Fibroblast of mammary gland (primary cell): ENCODE measurements at places on chromosomes 2 and 18.

GRCh38 chr2:290090-290722 is 2.3 kb upstream of the ALKAL2 start:
- peak; percentile 74 for DNase-seq

GRCh38 chr2:8009010-8009597 is 672.8 kb upstream of the ID2 start:
- peak; percentile 42 for DNase-seq

DNA sequence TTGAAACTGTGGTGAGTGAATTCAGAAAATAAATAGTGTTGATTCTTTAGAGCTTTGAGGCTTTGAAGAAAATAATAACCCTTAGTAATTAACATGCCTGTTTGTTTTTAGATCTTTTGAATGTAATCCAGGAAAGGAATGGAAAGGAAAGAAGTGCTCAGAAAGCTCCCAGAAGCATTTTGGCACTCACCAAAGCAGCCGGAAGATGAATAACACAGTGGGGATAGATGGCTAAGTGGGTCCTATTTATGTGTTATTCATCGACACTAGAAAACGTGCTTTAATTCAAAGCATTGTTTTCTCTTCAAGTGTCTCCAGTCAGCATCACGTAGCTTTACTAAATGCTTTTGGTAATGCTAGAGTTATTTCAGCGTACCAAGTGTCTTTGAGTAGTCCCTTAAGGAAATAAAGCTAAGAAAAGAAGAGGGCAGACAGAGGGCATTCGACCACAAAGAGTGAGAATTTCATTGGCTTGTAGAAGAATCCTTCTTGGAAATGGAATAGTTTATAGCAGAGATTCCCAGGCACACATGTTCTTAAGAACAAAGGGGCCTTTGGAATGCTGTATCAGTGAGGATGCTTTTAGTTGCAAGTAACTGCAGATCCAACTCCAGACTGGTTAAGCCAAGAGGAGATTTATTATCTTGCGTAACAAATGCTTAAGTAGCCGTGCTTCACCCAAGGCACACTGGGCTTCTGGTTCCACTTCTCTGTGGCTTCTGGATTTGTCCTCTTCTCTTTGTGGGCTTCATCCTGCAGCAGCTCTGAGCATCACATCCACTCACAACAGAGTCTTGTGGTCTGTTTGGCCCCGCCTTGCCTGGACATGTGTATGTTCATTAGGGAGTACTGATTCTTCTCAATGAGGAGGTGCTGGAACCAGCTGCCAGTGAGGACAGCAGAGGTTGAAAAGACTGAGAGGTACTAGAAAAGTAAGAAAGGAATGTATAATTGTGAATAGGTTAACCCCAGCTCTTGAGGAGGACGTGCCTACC is 63.6 kb upstream of the LTBP1 start:
- peak; percentile 11 for DNase-seq

DNA sequence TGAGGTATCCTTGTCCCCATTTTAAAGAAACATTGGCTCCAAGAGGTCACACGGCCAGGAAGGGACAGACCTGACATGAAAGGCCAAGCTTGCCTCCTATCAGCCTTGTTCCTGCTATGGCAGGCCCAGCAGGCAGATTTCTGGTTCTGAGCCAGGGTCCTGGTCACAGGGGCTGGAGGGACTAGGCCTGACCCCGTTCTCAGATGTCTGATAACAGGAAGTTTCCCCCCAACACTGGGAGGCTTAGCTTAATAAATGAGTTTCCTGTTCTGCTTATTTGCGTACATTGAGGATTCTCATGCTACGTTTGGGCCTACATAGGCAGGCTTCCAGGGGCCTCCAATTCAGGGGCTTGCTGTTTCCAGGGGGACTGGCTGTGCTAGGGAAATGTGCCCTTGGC is 107.8 kb upstream of the LTBP1 start:
- DNase-seq, result no peak

- DNase-seq, result no peak
Observed at GRCh38 chr18:7369006-7369405, 138.1 kb downstream of the LRRC30 start.

DNA sequence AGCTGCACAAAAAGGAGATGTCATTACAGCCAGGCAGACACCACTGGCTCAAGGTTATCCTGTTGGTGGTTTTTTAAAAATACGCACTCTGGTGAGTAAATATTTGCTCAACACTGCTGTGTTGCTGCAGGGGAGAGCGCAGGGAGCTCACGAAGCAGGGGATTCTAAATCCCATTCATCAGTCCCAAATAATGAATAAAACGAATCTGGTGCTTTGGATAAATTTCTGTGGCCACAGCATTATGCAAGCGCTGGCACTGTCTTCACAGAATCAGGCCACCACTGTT is 256.2 kb downstream of the HDAC4 start:
- no peak for DNase-seq

GRCh38 chr2:216340280-216340631 is 32.0 kb downstream of the MARCHF4 start:
- no peak for DNase-seq

GRCh38 chr2:231568098-231568784 is 24.4 kb upstream of the TEX44 start:
- no peak for DNase-seq

DNA sequence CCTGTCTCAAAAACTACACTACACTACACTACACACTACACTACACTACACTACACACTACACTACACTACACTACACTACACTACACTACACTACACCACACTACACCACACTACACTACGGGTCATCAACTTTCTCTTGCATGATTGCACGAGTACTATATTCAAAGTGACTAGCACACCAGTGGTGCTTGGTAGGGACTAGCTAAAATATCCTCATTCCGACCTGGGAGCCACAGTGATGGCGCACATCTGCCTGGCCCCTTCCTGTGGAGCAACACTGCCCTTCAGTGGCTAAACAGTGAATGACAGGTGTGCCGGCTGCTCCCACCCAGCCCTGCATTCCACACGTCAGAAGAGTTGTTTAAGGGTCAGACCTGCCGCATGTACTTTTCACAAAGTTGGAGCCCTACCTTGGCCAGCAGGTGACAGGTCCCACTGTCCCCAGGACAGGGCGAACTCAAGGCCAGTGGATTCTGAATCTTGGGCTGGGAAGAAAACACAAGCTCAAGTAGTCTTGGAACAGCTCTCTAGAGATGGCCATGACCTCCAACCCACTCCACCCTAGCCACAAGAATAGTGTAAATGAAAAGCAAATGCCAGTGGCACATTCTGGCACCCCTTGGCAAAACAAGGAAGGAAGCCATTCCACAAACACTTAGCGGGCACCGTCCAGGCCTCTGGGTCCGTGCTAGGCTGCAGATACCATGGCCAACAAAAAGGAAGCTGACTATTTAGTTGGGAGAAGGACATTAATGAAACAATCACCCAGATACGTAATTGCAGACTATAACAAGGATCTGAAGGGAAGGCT is 79.7 kb upstream of the MSH2 start:
- DNase-seq, result peak; percentile 67

DNA sequence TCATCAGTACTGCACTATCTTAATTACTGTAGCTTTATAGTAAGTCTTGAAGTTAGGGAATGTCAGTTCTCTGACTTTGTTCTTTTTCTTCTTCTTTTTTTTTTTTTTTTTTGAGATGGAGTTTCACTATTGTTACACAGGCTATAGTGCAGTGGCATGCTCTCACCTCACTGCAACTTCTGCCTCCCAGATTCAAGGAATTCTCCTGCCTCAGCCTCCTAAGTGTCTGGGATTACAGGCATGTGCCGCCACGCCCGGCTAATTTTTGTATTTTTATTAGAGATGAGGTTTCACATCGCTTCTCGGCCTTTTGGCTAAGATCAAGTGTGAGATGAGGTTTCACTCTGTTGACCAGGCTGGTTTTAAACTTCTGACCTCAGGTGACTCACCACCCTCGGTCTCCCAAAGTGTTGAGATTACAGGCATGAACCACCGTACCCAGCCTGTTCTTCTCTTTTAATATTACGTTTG is 41.9 kb upstream of the TANC1 start:
- peak; percentile 79 for DNase-seq

GRCh38 chr2:216607277-216607560 is 26.0 kb upstream of the IGFBP2 start:
- no peak for DNase-seq

GRCh38 chr2:96092573-96092877 is 23.8 kb downstream of the ADRA2B start:
- DNase-seq, result no peak

DNA sequence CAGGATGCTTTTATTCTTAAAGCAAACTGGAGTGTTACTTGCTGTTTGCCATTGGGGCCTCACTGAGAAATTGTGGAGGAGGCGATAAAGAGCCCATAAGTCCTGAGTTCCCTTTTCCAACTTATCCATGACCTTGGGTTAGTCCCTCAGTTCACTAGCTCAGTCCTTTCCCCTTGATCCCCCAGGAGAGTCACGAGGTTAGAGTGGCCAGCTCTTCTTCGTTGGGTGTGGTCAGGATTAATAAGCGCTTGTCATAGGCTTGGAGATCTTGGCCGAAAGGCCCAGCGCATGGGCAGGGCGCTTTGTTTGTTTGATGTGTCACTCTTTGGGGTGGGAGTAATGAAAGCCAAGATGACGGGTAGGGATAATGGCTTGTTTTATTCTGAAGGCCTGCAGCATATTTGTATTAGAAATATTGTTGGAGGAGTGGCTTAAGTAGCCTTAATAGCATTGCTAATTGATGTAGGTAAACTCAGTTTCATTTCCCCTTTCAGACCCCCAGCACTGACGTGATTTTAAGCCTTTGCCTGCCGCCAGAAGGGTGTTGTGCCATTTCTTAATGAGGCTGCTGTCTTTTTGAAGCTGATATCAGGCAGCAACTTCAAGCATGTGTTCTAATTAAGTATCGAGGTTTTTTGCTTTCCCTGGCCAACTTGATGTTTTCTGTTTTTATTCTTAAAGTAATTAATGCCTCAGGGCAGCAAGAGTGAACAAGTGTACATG is 15.7 kb downstream of the GRHL1 start:
- DNase-seq, result peak; percentile 54

DNA sequence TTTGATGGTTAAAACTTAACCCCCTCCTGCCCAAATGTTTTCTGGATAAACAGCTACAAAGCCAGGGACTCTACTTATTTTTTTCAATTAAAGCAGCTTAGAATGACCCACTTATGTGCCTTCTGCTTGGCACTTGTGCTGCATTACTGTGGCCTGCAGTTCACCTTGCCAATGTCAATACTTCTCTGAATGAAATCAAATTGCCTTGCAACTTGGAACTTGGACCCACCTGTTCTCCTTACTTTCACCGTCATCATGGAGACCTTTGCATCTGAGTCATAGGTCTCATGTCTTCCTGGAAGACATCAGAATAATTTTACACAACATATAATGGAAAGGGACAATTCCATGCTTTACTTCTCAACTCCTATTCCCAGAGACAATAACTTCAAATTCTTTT is 92.1 kb upstream of the FHL2 start:
- no peak for DNase-seq

DNA sequence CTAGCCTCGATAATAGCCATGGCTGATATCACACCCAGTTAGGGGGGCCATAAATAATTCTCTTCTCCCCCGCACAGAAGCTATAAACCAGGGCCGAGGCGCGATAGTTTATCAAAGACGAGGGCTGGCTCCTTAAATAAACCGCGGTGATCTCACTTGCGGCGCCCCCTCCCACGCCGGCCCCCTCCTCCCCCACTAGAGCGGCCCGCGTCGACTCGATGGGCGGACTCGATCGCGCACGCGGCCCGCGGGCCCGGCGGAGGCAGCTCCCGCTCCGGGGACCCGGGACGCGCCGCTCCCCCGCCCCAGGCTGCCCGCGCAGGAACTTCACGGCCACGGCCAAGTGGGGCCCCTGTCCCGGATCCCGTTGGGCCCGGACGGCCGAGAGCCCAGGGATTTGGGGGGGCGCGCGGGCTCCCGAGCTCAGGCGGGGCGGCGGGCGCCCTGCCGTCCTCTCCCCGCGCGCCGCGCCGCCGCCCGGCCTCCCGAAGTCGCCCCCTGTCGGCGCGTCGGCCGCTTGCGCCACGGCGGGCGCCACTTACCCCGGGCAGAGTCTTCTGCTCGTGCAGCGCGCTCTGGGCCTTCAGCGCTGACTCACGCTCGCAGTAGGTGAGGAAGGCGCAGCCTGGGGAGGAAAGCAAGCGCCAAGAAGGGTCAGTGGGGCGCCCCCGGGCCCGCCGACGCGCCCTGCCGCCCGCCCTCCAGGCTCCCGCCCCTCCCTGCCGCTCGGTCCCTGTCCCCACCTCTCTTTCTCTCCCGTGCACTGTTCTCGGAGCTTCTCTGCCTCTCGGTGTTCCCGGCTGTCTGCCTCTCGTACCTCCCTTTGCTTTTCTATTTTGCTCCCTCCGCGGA is 80.4 kb downstream of the CELF4 start:
- DNase-seq, result peak; percentile 14

DNA sequence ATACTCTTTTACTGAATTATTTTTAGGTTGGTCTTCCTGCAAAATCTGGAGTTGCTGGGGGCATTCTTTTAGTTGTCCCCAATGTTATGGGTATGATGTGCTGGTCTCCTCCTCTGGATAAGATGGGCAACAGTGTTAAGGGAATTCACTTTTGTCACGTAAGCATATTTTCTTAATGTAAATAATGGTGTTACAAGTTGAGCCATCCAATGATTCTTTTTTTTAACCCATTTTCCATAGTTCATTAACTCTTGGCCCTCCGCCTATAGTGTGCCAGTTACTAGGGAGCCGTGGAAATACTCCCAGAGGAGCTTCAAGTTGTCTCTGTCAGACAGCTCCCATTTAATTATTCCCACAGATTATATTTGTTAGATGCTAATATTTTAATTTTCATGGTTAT is 49.8 kb downstream of the GLS start:
- no peak for DNase-seq

DNA sequence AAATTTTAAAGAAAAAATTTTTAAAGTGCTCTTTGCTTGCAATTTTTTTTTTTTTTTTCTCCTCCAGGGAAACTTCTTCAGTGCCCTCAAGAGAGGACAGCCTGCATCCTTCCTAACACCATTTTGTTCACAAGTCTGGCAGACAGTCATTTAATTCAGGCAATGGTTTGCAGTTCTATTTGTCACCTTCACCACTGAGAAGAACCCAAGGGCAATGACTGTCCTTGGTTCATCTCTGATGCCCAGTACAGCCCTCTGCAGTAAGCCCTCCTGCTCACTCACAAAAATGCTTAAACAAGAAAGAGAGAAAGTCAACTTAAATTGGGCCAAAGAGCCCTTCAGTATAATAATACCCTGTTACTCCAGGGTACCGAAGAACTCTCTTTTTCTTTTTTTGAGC is 52.4 kb downstream of the TGFA start:
- DNase-seq, result no peak

DNA sequence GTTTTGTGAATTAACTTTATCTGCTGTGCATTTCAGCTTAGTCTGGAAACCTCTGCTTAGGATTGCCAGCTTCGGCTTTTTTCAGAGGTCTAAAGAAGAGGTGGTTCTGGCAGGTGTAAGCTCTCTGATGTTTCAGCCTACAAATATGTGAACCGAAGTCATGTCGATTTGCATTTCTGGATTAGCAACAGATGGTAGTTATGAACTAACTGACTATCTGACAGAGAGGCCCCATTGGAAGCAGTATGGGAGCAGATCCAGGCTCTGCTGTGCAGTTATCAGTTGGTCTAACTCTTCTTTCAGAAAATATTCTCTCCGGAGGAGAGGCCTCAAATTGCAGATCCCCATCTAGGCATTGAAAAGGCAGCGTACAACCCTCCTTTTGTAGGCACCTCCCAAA is 32.7 kb upstream of the SPRED2 start:
- DNase-seq, result peak; percentile 30
